ENCODE measurements at places on chromosomes 6 and 20. TPM values are rescaled to one million over a fixed set of nuclear protein-coding genes. Genes with fewer than 3 reads are reported as not detected.

Gene OR2H1
- not detected for total RNA-seq

Gene ZKSCAN8
- 8.5 TPM for total RNA-seq

Gene MLIP
- total RNA-seq, result 13.5 TPM

Gene DPPA5
- not detected for total RNA-seq

Gene RAD21L1
- total RNA-seq, result under 0.01 TPM

Gene PNLDC1
- not detected for total RNA-seq

Gene CALHM6
- 0.09 TPM for total RNA-seq

Gene COL9A1
- total RNA-seq, result not detected

Gene PDYN
- not detected for total RNA-seq

Gene PRRT1
- not detected for total RNA-seq

Gene LKAAEAR1
- not detected for total RNA-seq

Gene DZANK1
- total RNA-seq, result 0.94 TPM

Gene C2
- 0.19 TPM for total RNA-seq

Gene COL19A1
- total RNA-seq, result not detected

Gene KIF25
- not detected for total RNA-seq

Gene HAO1
- total RNA-seq, result not detected

Gene TFAP2C
- not detected for total RNA-seq

All from endothelial cell of coronary artery (primary cell).